ENCODE measurements at places on chromosomes 2 and 18.

GRCh38 chr2:9673914-9674481 lies 43.2 kb upstream of the YWHAQ start:
- DNase-seq = no peak

DNA sequence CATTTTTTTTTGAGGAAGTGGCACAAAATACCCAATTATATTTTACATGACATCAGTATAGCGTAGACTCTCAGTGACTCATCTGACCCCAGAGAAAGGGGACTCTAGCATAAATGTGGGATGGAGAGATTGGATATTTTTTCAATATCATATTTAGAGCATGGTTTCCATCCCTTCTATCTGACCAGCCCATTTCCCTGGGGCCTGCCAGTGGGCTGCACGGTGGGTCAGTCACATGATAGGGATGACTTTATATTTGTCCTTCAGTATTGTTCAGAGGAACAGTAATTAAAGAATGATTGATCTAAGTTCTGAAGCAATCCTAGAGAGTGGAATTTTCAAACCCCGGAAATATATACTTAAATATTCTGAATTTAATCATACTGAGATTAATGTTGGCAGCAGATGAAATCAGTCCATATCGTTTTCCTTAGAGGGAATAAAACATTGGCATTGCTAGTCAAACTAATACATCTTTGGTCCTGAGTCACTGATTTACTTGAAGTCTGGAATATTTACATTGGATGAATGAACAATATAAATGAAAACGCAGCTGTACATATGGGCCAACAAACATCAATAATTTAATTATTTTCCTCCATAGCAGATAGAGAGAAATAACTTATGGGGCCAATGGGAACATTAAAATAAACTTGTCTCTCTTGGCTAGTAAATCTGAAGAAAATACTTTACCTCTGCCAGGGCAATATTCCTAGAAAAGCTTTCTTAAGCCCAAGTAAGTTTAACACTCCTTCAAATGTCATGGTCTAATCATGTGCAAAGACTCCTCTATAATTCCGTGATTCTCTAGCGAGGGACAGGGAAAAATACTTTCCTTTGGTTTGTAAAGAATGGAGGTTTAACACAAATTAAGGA lies 563.6 kb upstream of the PKDCC start:
- no peak for DNase-seq

- DNase-seq = no peak
These were observed 17.0 kb downstream of the TTLL4 start for GRCh38 chr2:218727502-218728165.

DNA sequence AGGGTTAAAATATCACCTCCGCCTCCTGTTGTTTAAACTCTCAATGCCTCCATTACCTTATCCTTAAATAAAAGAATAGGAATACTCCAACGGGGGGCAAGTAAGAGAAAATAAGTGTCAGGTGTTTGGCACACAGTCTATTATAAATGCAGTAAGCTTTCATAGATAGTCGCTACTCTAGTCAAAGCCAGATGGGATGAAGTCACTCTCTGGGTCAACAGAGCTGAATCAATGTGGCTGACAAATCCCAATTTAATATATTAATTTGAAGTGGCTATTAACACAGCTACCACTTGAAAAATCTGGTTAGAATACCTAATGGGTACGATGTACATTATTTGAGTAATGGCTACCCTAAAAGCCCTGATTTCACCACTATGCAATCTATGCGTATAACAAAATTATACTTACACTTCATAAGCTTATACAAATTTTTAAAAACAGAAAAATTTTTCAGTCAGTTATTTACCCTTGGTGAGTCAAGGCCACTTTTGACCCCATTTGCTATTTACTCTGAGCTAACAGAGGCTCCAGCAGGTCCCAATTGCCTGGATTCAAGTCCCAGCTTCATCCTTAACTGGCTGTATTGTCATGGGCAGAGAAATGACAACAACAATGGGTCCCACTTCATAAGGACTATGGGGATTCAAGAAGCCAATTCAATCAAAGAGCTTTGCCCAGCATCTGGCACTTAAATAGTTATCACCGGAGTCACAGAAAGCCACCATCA lies 167.5 kb upstream of the PID1 start:
- no peak for DNase-seq

DNA sequence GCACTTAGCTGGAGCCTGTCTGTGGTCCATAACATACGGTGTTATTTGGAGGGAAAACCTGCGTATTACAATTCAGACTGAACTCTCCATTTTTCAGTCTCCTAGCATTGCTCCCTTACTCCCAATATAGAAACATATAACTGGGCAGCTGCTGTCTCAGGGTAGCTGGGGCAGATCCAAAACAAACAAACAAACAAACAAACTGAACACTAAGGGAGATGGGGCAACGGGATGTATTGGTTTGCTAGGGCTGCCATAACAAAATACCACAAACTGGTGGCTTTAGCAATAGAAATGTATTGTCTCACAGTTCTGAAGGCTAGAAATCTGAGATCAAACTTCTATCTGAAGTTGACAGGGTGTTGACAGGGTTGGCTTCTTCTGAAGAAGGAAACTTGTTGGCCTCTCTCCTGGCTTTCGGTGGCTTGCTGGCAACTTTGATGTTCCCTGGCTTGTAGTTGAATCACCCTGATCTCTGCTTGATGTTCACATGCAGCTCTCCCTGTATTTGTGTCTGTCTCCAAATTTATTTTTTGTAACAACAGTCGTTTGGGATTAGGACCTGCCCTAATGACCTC lies 329.3 kb upstream of the ZNF804A start:
- no peak for DNase-seq

- DNase-seq = no peak
These were observed 651.1 kb downstream of the TDRD15 start for GRCh38 chr2:21774691-21775368.

GRCh38 chr2:228516019-228516418 lies 334.5 kb upstream of the SPHKAP start:
- DNase-seq = no peak

DNA sequence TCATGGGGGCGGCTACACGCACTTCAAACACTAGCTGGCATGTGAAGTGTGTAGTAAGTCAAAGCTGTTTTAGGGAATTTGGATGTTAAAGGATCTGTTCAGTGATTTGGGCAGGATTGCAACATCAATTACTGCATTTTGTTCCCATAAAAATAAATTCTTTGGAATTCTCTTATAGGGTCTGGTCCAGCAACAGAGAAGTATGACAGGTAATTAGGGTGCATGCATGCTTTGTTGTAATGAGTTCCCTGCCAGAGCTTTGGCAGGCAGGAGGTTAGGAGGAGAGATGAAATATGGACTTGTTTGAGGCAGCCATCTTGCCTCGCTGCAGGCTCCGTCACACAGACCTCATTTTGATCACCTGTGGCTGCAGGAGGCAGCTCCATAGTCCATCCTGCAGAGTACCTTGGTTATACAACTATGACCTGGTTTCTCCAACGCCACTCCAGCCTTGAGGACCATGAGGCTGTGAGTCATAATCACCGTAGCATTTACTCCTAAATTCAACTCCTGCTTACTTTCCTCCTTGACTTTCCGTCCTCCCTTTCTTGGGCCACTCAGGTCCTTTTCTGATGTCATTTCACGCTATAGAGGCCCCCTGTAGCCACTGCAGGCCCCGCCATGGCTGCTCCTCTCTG lies 26.5 kb upstream of the EML4 start:
- DNase-seq = no peak

DNA sequence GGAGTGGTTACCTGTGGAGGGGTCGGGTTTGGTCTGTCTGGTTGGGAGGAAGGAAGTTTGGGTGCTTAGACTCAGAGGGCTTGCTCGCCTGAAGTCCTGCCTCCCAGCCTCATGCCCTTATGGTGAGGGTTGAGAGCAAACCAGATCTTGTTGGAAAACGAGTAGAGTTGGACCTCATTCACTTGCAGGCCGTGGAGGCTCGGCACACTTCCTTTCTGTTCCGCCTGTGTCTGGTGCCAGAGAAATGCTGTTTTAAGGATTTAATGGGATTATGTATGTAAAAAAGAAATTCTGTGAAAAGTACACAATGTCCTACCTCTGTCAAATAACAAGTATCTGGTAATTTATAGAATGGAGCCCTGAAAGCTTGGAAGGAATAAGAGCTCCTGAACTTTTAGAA lies 29.6 kb downstream of the GATA6 start:
- DNase-seq = no peak

DNA sequence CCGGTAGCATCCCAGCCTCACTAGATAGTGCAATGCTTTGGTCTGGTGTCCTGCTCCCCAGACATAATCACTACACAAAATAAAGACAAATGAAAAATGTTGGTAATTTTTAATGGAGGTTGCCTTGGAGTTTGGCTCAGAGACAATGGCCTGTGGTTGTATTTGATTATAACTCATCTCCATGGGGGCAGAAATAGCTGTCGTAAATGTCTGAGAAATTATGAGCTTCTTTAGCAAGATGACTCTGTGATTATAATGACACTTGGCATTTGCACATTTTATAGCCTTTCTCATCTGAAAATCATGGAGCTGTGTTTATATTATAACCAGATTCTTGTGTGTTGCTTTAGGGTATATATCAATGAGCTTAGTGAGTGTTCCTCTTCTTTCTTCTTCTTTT lies 1779.7 kb upstream of the CELF4 start:
- DNase-seq = no peak

DNA sequence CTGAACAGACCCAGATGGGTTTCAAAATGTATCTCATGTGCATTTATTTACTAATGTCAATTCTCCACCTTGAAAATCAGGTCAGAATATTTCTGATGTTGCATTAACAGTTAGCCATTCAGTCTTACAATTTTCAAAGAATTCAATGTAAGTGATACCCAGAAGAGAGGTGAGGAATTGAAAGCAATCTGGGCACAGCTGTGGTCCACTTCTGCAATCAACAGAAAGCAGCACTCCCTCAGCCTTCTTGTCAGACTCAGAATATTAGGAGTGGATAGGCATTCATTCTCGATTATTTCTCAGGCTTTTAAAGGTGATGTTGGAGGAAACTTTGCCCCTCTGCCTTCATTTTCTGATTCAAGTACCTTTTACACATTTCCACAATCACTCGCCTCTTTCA lies 15.7 kb downstream of the CCL20 start:
- no peak for DNase-seq

DNA sequence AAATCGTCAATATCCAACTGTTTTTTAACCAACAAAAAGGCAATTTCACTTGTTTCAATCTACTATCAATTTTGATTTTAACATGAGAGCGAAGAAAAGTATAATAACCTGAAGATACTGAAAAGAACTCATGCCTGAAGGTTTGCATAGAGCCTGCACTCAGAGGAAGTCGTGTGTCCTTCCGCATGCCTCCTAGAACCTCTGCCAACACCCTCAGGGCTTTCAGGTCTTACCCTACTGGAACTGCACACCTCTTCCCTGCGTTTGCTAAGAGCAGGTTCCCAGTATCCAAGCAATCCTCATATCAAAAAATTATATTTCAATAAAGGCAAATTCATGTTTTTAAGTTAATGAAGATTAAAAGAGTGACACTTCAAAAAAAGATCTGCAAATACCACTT lies 74.7 kb downstream of the PIAS2 start:
- DNase-seq = no peak

- DNase-seq = peak; percentile 8
These were observed 76.9 kb upstream of the MAP3K20 start for GRCh38 chr2:172998547-172999272.

GRCh38 chr2:161418715-161419637 lies 2.9 kb downstream of the TBR1 start:
- DNase-seq = no peak

- DNase-seq = no peak
These were observed 40.2 kb downstream of the MRPL33 start for GRCh38 chr2:27811768-27812167.

- DNase-seq = no peak
These were observed 77.5 kb upstream of the MYL1 start for GRCh38 chr2:210392469-210392881.

DNA sequence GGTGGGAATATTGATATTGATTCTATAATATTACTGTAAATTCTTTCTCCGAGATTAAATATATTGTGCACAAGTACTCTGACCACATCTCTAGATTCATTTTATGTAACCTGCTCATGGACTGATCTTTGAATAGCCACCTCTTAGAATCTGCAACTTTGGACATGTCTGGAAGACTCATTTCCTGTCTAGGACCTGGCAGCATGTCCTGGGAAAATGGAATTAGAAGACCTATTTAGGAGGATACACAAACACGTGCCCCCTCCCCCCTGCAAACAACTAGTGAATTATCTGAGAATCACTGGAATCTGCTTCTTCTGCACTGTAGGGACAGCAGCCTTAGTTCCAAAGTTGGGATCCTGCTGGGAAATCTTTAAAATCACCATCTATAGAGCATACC lies 94.1 kb downstream of the UBE2E3 start:
- peak; percentile 17 for DNase-seq

DNA sequence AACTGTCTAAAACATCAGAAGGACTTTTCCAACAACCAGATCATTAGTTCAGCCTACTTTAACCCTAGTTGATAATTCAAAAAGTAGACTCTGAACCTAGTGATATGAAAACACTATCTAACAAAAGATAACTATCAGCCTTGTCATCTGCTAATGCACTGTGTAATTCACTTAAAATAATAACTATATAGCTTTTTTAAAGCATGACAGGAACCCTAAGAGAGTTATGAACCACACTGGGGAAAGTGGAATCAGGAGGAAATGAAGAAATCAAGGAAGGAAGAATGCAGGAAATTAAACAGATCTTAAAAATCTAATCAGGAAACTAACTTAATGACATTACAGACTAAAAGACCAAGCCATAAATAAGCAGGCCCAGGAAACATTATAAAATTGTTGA lies 9.0 kb downstream of the B4GALT6 start:
- no peak for DNase-seq
